IMR-90 (cell line): ENCODE measurements at places on chromosomes 7 and 10. TPM values are rescaled to one million over a fixed set of nuclear protein-coding genes. Genes with fewer than 3 reads are reported as not detected.

DNA sequence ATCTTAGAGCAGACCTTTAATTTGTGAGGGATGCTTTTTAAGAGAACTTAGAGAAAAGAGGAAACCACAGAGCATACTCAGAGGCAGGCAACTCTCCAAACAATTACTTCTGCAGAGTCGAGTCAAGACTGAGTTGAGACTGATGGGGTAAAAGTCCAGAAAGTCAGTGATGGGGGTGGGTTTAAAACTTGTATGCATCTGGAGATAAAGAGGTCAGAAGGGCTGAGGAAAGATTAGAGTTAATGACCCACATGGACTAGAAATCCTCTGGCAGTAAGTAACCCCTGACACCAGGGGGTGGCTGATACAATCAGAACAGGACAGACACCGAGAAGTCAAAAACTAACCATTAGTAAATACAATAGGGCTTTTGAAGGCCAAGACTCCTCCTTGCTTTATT lies 42.4 kb upstream of the SEPTIN7 start:
- DNase-seq = no peak

- DNase-seq = no peak
These were observed 30.0 kb downstream of the SMKR1 start for GRCh38 chr7:129532375-129532774.

DNA sequence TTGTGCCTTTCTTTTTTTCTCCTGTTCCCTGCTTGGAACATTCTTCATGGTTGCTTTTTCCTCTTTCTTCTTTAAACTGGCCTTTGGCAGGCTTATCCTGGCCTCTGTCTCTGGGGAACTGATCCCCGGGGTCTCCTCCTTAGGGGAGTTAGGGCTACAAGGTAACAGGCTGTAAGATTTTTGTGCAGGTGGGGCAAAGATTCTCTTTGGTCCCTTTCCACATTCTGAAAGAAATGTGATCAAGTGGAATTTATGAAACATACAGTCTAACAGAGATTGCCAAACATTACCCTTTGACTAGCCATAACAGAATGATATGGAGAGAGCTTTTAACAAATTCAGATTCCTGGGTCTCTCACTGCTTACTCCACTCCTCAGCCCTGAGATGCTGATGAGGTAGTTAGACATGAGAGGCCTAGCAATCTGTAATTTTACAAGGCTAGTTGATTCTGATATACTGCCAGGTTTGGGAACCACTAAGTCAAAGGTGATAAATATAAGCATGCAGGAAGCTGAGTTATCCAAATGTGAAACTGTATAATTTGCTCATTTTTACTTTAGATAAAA lies 8.8 kb downstream of the ZCWPW1 start:
- no peak for DNase-seq

DNA sequence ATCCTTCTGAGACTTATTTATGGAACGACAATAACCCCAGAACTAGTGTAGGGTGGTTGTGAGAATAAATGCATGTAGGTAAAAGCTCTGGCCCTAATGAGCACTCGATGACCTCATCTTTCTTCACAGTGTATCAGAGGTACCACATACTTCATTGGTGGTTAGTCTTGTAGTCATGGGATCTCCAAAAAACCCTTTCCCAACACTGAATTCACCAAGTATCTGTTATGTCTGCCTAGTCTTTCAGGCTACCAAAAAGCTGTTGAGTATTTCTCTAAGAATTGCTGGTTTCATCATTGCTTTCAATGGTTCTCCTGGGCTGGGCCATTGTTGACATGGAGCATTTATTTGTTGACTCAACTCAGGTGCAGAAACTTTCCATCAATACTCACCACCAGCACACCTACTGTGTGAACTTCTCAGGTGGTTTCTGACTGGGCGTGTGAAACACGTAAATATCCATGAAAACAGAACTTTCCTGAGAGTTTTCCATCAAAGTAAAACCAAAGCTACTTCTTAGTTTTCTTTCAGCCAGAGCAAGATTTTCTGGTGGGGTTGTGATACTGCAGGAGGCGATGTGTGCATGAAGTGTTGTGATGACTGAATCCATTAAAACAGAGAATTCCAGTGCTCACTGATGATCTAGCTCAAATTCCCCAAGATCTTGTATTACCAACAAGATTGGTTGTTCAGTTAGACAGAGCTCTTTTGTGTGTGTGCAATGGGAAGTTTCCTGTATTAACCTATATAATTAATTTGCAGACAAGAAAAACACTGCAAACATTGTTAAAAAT lies 51.4 kb upstream of the SLC35B4 start:
- no peak for DNase-seq

- peak; percentile 25 for DNase-seq
These were observed 3.0 kb upstream of the WASL start for GRCh38 chr7:123751821-123752220.

- peak; percentile 65 for DNase-seq
These were observed 24.0 kb downstream of the ELFN1 start for GRCh38 chr7:1693991-1694524.

DNA sequence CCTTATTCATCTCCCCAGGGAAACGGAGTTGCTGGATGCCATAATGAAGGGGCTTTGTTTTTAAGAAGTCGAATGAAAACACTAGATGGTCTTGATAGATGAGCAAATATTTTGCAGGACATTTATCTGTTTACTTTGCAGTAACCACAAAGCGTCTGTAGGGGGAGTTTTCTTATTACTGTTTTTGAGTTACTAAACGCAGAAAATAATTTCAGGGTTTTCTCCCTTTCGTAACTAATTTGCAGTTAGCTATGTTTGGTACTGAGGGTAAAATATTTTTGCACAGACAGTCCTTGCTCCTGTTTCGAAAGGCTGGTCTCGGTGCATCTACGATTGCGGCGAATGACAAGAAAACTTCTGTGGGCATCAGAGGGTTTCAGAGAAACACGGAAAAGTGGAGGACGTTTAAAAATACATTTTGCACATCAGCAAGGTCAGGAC lies 505.6 kb upstream of the MKI67 start:
- DNase-seq = no peak

DNA sequence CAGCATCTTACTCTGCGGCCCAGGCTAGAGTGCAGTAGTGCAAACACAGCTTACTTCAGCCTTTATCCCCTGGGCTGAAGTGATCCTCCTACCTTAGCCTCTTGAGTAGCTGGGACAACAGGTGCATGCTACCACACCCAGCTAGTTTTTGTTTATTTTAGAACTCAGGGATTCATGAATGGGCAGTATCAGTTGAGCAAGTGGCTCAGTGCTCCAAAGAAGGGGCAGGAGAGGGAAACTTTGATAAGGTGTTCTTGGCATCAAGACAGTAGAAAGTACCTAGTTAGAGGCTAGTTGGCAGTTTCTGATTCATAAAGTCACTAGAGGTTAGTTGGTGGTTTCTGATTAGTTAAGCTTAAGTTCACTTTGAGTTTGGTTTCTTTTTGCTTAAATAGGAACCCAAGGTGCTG lies 18.4 kb downstream of the TRIM24 start:
- DNase-seq = no peak

Gene AASS
- 12.9 and 15.0 TPM in 2 replicates for total RNA-seq

Gene TTYH3
- 5.6 and 6.1 TPM in 2 replicates for total RNA-seq

Gene TFEC
- total RNA-seq = under 0.01 and 0.28 TPM in 2 replicates

Gene ACTL6B
- not detected in 2 replicates for total RNA-seq
